ENCODE measurements at places on chromosomes 13 and 19.

- DNase-seq: no peak
Measured at GRCh38 chr13:51960766-51961165, 50.5 kb downstream of the ATP7B start.

- DNase-seq: no peak
Measured at GRCh38 chr13:38735665-38736440, 49.0 kb downstream of the FREM2 start.

DNA sequence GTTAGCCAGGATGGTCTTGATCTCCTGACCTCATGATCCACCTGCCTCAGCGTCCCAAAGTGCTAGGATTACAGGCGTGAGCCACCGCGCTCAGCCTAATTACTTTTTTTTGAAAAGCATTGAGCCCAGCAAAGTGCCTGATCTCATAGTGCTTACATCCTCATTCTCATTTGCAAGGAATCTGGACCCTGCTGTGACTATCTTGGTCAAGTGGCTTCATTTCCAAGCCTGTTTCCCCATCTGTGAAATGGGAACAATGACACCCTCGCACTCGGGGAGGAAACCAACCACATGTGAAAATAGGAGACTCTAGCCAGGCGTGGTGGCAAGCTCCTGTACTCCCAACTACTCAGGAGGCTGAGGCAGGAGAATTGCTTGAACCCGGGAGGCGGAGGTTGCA, 1.6 kb upstream of the PLEKHA4 start:
- no peak for DNase-seq

- DNase-seq: peak; percentile 13
Measured at GRCh38 chr13:50236898-50237318, 221.7 kb downstream of the KCNRG start.

DNA sequence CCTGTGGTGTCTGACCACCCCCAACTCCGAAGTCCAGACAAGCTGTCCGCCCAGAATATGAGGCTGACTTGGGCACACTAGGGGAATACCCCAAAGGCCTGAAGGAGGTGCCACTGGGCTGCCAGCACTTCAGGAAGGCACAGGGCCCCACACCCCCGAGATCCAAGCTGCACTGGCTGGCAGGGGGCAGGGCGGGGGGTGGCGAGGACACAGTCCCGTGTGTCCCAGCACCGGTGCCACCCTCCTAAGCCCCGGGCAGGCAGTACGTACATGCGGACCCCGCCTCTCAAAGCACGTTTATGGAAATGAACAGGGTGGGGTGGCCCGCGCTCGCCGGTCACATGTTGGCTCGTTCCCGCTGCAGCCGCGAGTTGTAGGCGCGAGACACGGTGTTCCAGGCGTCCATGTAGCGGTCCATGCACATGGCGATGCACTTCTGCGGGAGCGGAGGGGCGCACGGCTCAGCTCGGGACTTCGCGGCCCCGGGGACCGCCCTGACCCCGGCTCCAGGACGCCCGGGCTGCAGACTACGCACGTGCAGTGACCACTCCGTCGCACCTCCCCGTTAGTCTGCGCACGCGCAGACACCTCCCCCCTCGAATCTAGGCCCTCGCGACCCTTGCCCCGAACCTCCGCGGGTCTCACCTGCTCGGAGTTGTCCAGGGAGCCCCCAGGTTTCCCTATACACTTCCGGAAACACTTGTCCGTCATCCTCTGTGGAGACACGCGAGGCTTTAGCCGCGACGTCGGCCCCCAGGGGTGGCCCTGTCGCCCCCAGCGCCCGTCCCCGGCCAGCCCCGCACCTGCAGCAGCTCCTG, 566 bp downstream of the TIMM13 start:
- DNase-seq: no peak

DNA sequence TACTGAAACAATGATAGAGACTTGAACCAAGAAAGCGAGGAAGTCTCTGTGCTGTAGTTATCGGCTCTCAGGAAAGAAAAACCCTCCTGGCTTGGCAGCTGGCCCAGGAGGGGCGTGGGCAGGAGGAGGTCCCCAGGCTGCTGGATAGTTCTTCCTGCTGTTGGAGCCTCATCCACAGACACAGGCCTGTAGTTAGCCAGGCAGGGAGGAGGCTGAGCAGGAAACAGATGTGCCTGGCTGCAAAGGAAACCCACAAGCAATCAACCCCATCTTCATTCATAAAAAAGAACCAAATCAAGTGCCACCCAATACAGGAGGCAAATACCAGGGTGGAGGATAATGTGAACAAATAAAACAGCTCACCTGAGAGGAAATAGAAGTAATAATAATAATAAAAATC, 86.2 kb downstream of the IRS2 start:
- no peak for DNase-seq
